Stimulated activated CD4-positive, alpha-beta T cell treated with anti-CD3 and anti-CD28 coated beads, Interleukin-4, amount 100 ng/mL, for 4 hours (primary cell): ENCODE measurements at places on chromosomes 12 and 14.

- DNase-seq: no peak
Observed at GRCh38 chr14:104542871-104543830, 36.4 kb upstream of the C14orf180 start.

GRCh38 chr12:109099431-109100020 lies 2.1 kb downstream of the UNG start:
- DNase-seq: no peak

DNA sequence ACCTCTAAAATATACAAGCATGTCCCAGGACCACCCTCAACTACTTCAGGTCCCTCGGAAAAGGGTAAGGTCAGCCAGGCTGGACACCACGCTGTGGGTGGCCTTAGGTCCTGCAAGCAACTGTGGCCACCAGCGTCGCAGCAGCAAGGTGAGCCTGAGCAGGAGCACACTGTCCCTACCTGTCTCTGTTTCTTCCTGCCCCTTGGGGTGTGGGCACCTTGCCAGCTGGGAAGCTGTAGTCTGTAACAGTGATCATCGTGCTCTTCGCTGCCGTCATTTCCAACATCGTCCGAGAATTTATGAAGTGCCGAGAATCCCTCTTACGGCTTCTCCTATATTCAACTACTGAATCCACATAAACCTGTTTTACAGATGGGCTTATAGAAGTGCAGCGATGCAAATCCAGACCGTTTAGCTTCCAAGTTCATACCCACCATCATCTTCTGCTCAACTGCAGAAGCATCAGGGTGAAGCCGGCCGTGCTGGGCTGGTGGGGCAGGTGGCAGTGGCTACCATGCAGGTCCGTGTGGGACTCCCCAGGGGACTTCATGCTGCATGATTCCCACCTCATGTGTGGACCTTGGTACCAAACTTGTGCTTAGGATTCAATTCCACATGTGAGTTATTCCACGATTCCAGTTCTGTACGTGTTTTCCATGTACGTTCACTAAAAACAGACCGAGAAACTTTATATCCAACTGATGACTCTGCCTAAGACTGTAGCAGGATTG lies 361.3 kb upstream of the SFSWAP start:
- no peak for DNase-seq

- DNase-seq: no peak
Observed at GRCh38 chr12:128163086-128163485, 103.9 kb upstream of the TMEM132C start.

GRCh38 chr14:44742202-44742601 lies 219.5 kb downstream of the KLHL28 start:
- no peak for DNase-seq

GRCh38 chr14:90599748-90600507 lies 203.1 kb downstream of the CALM1 start:
- DNase-seq: no peak

GRCh38 chr12:53603804-53604203 lies 22.4 kb downstream of the ATF7 start:
- no peak for DNase-seq

GRCh38 chr14:49975799-49976198 lies 82.9 kb downstream of the ARF6 start:
- DNase-seq: no peak

DNA sequence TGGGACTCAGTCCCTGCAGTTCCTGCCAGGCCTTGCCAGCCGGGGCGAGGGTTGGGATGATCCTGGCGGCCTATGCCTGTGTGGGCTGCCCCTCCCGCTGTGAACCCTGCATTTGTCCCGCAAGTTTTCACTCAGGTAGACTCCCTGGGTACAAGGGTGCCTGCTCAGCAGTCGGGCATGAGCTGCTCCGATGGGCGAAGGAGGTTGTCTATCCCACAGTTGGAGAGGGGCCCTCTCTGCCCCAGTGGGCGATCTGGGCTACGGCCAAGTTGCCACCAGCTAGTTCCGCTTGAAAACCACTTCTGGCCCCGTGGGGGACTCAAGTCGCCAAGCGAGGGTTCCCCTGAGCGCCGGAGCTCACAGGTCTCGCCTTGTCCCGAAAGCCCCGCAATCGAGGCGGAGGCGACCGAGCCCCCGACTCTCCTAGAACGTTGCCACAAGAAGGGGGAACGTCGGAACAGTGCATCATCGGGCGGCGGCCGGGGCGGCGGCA lies 365 bp upstream of the TPI1 start:
- DNase-seq: no peak

- DNase-seq: no peak
Observed at GRCh38 chr14:46048127-46048526, 603.5 kb downstream of the RPL10L start.

DNA sequence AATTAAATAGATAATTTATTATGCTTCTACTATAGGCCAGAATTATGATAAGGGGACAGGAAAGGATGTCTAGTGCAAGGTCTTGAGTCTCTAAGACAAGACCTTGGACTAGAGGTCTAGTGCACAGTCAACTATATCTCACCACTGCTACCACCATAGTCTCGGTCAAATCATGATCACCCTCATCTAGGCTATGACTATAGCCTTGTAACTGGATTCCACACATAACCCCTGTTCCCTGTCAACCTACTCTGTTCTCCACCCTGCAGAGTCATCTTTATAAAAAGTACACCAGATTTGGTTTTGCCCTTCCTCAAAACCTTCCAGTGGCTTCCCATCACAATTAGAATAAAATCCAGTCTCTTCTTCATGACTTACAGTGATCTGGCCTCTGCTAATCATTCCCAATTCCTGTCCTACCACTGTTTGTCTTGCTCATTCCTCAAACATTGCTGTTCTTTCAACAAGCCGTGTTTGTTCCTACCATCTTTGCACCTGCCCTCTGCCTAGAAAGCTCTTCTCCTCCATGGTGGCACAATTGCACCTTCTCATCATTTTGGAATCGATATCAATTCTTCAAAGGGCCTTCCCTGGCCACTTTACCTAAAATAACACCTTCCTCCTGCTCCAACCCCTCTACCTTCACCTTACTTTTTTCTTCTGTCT lies 169.4 kb downstream of the FOXN3 start:
- DNase-seq: no peak

GRCh38 chr14:54108481-54109471 lies 152.2 kb upstream of the BMP4 start:
- no peak for DNase-seq

DNA sequence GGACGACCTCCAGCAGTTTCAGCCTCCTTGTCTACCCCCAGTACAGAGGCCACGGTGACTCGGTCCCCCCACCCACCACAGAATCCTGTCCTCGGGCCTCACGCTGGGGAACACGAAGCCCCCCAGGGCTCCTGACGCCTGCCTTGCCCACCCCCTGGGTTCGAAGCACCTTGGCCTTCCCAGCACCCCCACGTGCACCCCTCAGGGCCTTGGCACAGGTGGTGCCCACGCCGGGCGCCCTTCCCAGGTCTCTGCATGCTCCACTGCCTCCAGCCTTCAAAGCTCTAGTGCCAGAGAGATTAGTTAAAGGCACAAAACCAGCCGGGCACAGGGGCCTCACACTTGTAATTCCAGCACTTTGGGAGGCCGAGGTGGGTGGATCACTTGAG lies 61.8 kb downstream of the NOC4L start:
- no peak for DNase-seq

- DNase-seq: no peak
Observed at GRCh38 chr12:113292547-113292946, 42.4 kb downstream of the SLC8B1 start.

- DNase-seq: no peak
Observed at GRCh38 chr12:108254030-108254429, 85.1 kb downstream of the CMKLR1 start.

DNA sequence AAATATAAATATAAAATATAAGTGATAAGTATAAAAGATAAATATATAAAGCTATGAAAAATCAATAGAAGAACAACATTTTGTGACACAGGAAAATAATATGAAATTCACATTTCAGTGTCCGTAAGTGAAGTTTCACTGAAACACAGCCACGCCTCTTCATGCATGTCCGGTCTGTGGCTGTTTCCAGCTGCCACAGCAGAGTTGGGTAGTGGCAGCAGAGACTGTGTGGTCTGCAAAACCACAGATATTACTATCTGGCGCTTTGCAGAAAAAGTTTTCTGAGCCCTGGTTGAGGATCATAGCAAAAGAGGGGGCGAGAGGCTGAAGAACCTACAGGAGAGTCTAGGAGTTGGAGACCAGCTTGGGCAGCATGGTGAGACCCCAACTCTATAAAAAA lies 780 bp downstream of the SERPINA4 start:
- DNase-seq: no peak

- DNase-seq: no peak
Observed at GRCh38 chr12:56271031-56271430, 4.3 kb downstream of the COQ10A start.

DNA sequence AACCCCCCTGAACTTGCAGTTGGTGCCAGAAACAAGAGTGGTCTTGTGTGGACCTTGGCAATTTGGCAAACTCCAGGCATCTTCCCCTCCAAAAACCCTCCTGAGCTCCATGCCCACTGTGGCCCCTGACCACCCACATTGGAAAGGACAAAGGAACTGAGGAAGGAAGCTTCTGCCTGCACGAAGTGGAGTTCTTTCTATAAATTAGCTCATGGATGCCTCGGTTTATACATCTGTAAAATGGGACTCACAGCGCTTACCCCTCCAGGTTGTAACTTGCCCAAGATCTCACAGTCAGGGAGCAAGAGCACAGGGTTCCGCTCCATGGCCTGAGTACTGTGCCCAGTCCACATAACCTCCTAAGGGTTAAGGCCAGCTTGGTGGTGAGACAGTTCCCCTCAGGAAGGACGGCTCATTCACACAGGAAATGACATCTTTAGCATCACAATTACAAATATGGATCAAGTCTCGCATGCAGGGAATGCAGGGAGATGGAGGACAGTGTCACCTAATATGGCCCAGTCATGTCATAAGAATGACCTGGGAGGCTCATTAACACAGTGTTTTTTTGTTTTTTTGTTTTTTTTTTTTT lies 66.6 kb downstream of the CLMN start:
- DNase-seq: no peak

- no peak for DNase-seq
Observed at GRCh38 chr12:128671528-128672042, 152.2 kb downstream of the SLC15A4 start.

DNA sequence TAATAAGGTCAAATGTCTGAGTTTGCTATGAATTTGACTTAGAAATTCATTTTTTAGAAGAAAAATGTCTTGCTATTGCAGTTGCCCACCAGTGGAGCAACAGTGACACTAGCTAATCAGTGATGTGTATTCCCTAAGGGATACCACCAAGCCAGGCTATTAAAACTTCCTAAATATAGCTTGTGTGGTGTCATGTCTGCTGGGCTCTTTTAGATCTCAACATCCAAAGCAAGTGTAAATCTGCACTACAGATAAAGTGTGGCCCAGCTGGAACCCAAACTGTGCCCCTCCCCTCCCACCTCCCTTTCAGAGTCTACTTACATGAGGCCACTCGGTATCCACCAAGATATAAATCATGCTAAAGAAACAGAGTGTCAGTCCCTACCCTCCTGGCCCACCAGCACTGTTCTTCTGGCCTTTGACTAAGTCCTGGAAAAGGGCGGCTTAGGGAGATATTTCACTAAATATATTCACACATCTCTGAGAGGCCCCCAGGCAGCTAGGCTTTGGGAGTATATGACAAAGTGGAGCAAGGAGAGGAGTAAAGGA lies 53.8 kb downstream of the SLC35F4 start:
- no peak for DNase-seq

DNA sequence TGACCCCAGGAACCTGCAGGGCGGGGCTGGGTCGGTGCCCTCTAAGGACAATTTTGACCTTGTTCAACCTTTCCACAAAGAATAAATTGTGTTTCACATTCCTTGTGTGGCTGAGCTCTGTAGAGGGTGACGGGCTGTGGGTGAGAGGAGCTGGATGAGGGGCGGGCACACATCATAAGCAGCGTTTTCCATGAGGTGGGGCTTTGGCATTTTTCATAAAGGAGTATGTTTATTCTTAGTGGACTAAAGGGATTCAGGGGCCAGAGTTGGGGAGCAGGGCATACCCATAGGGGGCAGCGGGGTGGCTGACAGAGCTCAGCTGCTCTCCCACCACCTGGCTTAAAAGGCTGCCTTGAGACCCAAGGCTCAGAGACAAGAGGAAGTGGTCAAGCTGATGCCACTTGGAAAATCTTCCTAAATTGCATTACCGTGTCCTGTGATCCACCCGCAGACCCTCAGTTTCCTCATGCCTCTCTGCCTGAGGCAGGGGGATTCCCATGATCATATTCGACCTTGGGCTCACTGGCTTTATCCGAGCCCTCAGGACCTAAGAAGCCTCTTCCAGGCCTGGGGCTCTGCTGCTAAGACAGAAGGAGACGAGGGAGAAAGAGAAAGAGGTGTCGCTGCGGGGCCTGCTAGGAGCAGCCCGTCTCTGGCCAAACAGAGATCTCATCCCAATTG lies 11.4 kb downstream of the MMP14 start:
- no peak for DNase-seq

DNA sequence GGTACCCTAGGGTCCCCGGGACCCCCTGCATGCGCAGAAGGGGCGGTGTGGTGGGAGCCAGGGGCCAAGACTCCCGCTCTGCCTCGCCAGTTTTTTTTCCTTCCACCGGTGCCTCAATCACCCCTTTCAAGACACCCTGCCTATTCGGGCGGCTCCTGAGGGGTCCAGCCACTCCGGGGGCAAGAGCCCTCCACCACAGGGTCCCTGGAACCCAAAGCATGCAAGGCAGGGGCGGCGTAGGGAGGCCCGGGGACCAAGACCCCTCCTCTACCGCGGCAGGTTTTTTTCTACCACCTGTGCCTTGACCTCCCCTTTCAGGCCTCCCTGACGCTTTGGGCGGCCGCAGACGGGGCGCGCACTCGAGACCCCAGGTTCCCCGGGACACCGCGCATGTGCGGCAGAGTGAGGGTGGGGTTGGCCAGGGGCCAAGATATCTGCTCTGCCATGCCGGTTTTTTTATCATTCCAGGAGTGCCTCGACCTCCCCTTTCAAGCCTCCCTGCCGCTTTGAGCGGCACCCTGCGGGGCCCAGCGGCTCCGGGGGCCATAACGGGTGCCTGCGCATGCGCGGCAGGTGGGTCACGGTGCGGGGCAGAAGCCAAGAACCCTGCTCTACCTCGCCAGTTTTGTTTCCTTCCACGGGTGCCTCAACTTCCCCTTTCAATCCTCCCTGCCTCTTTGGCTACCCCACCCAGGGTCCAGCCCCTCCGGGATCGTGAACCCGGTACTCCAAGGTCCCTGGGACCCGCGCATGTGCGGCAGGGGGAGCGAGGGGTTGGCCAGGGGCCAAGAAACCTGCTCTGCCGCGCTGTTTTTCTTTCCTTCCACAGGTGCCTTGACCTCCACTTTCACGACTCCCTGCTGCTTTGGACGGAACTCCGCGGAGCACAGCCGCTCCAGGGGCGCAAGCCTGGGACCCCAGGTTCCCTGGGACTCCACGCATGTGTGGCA lies 328.1 kb downstream of the ALG10 start:
- DNase-seq: no peak

- no peak for DNase-seq
Observed at GRCh38 chr12:29742646-29743045, 41.1 kb downstream of the TMTC1 start.
